ENCODE measurements at places on chromosomes 6 and 20. TPM values are rescaled to one million over a fixed set of nuclear protein-coding genes. Genes with fewer than 3 reads are reported as not detected.

DNA sequence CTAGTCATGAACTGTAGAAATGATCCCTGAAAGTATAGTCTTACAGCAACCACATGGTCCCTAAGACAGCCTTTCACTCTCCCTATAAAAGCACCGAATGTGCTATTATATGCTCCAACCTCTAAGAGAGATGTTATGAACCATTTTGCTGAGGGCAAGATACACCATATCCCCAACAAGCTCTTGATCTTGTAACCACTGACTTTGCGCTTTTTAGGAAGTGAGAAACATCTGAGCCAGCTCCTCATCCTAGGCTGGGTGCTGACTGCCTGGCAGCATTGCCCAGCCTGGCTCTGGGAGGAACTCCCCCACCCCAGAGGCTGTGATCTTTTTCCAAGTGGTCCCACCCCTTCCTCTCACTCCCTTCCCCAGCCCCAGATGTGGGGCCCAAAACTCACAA, 3.1 kb upstream of the EMILIN3 start:
- peaks cover 10% of the 10 kb centered on the region for H3K36me3 ChIP-seq
- H3K27me3 ChIP-seq: peaks cover 57% of the 10 kb centered on the region
- no peak for DNase-seq
- H3K4me3 ChIP-seq: no peak overlapping the region
- H3K4me1 ChIP-seq: peaks cover 4% of the 10 kb centered on the region

DNA sequence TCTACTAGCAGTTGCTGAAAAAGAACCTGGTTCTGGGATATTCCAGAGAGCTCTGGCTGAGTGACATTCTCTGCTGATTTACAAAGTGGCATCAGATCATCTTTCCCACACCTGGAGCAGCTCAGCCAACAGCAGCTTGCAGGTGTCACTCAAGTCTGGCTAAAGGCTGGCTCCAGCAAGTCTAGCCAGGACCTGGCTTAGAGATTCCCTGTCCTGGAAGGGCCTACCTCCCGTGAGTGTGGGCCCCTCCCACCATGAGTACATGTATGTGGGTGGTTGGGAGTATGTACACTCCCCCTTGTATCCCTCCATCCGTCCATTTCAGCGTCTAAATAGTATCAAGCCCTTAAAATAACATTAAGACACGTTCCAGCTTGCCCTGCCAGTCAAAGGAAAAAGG, 539.3 kb upstream of the ID4 start:
- H3K36me3 ChIP-seq: no peaks in the 10 kb centered on the region
- no peak for DNase-seq
- H3K27me3 ChIP-seq: no peaks in the 10 kb centered on the region
- no peak overlapping the region for H3K4me3 ChIP-seq
- no peak overlapping the region for H3K27ac ChIP-seq

DNA sequence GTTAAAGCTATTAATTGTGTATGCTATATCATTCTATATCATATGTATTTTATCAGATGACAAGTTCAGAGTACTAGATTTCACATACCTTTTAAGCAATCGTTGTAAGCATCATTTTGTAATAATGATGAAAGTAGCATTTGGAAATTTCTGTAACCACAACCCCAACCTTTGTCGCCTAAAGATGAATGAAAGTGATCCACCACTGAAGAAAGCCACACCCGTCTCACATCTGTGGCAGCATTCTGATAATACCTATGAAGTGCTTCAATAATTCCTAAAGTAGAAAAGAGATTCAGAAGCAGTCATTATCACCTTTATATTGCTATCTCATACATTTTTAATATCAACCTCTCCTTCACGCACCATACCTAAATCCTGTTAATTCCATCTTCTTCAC, 16.6 kb downstream of the ZUP1 start:
- no peak overlapping the region for H3K4me3 ChIP-seq
- no peaks in the 10 kb centered on the region for H3K27me3 ChIP-seq
- peak overlapping the region; percentile 82 for H3K27ac ChIP-seq
- peaks cover 11% of the 10 kb centered on the region for H3K36me3 ChIP-seq
- DNase-seq: no peak

Gene HLA-DRB1
- 39.8 TPM for total RNA-seq

GRCh38 chr20:7967199-7967844, 27.1 kb upstream of the HAO1 start:
- H3K4me1 ChIP-seq: no peaks in the 10 kb centered on the region
- no peak overlapping the region for H3K27ac ChIP-seq
- DNase-seq: no peak

Gene SLA2
- total RNA-seq: 31.4 TPM

- no peaks in the 10 kb centered on the region for H3K36me3 ChIP-seq
- no peak overlapping the region for H3K4me3 ChIP-seq
- DNase-seq: no peak
- no peak overlapping the region for H3K27ac ChIP-seq
- no peaks in the 10 kb centered on the region for H3K4me1 ChIP-seq
These were observed 169.7 kb downstream of the HAO1 start for GRCh38 chr20:7770578-7770977.

DNA sequence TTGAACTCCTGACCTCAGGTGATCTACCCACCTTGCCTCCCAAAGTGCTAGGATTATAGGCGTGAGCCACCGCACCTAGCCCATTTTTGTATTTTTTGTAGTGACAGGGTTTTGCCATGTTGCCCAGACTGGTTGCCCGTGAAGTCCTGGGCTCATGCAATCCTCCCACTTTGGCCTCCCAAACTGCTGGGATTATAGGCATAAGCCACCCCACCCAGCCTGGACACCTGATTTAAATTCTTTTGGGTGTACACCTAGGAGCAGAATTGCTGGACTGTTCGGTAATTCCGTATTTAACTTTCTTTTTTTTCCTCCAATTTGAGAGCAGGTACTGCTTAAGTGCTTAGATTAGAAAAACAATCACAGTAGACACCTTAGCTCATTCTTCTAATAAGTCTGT, 5.6 kb upstream of the NRM start:
- peaks cover 5% of the 10 kb centered on the region for H3K4me1 ChIP-seq
- H3K27ac ChIP-seq: no peak overlapping the region
- no peak for DNase-seq
- H3K27me3 ChIP-seq: no peaks in the 10 kb centered on the region
- H3K4me3 ChIP-seq: no peak overlapping the region

DNA sequence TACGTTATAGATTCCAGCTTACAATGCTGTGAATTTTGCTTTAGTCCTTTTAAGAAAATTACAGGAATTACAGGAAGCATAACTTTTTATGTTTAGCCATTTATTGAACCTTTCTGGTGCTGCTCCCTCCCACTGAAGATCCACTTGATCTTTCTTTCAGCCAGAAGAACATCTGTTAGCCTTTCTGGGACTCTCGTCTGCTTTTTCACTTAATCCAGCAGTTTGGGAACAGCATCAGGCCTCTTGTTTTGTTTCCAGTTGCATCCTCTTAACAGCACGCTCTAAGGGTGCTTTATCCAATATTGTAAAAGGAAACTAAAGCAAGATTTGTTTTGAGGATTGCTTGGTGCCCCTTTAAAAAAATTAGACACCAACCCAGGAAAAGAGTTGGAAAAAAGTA, 10.3 kb upstream of the CYP24A1 start:
- no peaks in the 10 kb centered on the region for H3K36me3 ChIP-seq
- peaks cover 66% of the 10 kb centered on the region for H3K27me3 ChIP-seq

Gene SLC22A7
- not detected for total RNA-seq

DNA sequence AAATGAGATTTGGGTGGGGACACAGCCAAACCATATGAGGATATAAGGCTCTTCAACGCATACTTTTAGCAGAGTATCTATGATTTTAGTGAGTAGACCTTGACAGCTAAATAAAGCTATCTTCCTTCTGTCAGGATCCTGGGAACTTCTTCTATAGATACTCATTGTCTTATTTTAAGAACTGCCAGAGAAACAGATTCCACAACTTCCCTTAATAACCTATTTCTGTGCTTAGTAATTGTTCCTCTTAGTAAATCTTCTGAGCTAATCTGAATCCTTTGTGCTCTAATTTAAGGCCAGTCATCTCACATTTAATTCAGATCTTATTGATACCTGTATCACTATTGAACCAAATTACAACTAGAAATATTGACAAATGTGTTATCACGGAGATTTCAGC, 64.0 kb upstream of the CEP85L start:
- H3K36me3 ChIP-seq: no peaks in the 10 kb centered on the region
- no peak overlapping the region for H3K4me3 ChIP-seq
- peaks cover 44% of the 10 kb centered on the region for H3K4me1 ChIP-seq
- H3K27ac ChIP-seq: no peak overlapping the region
- DNase-seq: no peak

Gene FYN
- total RNA-seq: 455 TPM

DNA sequence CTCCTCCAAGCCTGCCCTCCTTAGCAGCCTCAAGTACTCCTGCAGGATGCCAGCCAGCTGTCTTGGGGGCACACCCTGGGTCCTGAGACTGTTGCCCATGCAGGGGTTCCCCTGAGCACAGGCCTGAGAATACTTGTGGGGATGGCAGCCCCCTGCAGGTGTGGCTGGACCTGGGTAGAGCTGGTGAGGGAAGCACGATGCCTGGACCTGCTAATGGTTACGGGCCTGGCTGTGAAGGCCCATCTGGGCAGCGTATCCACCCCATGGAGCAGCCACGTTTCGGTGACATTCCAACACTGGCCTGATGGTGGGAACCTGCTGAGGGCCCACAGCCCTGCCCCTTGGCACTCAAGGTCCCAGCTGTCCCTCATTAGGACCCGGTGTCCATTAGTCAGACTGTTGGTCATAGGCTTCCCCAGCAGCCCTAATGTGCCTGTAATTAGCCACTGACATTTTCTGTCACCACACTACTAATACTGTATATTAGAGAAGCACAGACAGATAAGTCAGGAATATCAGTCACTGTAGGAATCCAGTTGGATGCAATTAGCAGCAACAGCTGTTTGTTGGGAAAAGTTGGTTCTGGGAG, 20.3 kb downstream of the CCDC167 start:
- no peak for DNase-seq
- no peaks in the 10 kb centered on the region for H3K27me3 ChIP-seq
- peak overlapping the region; percentile 61 for H3K27ac ChIP-seq
- peaks cover 10% of the 10 kb centered on the region for H3K4me1 ChIP-seq
- peaks cover 10% of the 10 kb centered on the region for H3K36me3 ChIP-seq

Gene RIPOR2
- 364 TPM for total RNA-seq

Gene PTK6
- total RNA-seq: 0.50 TPM

DNA sequence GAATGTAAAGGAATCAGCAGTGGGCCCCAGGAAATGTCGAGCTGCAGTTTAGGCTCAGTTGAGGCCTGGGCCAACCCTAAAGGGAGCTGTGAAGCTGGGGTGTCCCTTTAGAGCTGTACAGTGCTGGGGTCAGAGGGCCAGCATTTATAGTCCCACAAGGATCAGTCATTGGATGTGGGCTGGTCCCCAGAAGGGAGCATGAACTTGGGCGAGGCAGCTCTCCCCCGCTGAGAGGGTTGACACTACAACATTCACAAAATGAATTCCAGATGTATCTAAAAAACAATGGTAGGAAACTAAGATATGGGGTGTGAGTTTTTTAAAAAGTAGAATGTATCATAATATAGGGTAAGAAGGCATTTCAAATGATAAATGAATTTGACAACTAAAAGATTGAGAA, 29.7 kb upstream of the TMX4 start:
- H3K36me3 ChIP-seq: peaks cover 3% of the 10 kb centered on the region
- H3K27ac ChIP-seq: no peak overlapping the region

GRCh38 chr6:7975764-7976146, 65.2 kb upstream of the TXNDC5 start:
- peaks cover 7% of the 10 kb centered on the region for H3K4me1 ChIP-seq
- no peaks in the 10 kb centered on the region for H3K36me3 ChIP-seq

DNA sequence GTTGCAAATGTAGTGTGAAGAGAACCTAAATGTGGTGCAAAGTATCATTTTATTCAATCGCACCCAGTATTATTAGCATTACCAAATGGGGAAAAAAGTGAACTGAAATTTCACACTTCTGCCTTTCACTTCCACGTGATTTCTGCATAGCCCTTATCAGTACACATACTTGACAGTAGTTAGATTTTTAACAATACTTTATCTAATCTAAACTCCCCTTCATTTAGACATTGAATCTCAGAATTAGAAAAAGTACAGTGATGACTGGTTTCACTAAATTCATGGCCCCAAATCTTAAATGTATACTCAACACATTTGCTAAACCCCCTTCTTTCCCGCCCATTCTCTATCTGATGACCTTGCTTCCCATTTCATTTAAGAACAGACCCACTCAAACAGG, 14.3 kb downstream of the STX7 start:
- peaks cover 28% of the 10 kb centered on the region for H3K4me1 ChIP-seq
- H3K27me3 ChIP-seq: no peaks in the 10 kb centered on the region
- H3K36me3 ChIP-seq: peaks cover 14% of the 10 kb centered on the region
- DNase-seq: no peak

DNA sequence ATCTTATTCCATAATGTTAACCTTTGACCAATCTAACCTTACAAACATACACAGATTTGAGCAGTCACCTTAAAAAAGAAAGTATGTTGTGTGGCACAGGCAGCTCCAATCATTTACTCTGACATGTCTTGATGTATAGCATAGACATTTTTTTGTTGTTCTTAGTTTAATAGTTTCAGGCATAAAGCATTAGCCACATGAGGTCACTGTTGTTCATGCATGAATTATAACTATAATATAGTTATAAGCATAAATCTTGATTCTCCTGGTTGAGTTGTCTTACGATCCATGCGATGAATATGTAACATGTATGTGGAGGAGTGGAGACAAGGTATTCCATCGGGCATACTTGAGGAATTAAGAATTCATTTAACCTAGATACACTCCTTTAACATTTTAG, 26.1 kb upstream of the NKAIN2 start:
- no peaks in the 10 kb centered on the region for H3K36me3 ChIP-seq
- H3K4me1 ChIP-seq: no peaks in the 10 kb centered on the region
- no peaks in the 10 kb centered on the region for H3K27me3 ChIP-seq
- H3K27ac ChIP-seq: no peak overlapping the region
- no peak overlapping the region for H3K4me3 ChIP-seq

DNA sequence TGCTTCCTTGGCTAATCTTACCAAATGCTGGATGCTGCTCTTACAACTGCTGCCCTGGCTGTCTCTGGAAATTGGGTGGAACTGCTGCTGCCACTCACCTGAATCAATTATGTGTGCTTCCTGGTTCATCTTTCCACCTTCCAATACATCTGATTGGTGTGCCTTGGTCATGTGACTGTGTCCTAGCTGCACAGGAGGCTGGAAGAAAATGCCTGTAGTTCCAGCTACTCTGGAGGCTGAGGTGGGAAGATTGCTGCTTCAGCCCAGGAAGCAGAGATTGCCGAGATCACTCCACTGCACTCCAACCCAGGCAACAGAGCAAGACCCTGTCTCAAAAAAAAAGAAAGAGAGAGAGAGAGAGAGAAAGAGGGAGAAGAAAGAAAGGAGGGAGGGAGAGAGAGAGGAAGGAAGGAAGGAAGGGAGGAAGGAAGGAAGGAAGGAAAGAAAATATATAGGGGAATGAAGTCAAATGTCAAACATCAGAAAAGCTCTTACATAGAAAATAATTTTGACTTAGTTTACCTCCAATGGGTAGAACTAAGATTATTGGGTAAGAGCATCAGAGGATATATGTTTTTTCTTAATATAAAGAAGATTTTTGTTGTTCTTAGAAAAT, 14.1 kb upstream of the PPARD start:
- peaks cover 15% of the 10 kb centered on the region for H3K4me1 ChIP-seq
- H3K4me3 ChIP-seq: no peak overlapping the region
- peaks cover 4% of the 10 kb centered on the region for H3K36me3 ChIP-seq
- H3K27me3 ChIP-seq: no peaks in the 10 kb centered on the region
- peak overlapping the region; percentile 86 for H3K27ac ChIP-seq

Data from T-helper 17 cell (primary cell).